Smooth muscle cell of the coronary artery (primary cell): ENCODE measurements at places on chromosomes 2 and 18. TPM values are rescaled to one million over a fixed set of nuclear protein-coding genes. Genes with fewer than 3 reads are reported as not detected.

The FEV gene
- total RNA-seq: not detected in 2 replicates

The TGFA gene
- total RNA-seq: 1.7 TPM in 1 of 2 replicates, not detected in the other

The SPEG gene
- 9.1 and 9.4 TPM in 2 replicates for total RNA-seq

The RAB17 gene
- 0.45 TPM in 1 of 2 replicates, not detected in the other for total RNA-seq

The UGT1A4 gene
- not detected in 2 replicates for total RNA-seq

The RBM43 gene
- total RNA-seq: 3.9 TPM in 2 replicates

The MARCHF4 gene
- total RNA-seq: 0.12 and 2.9 TPM in 2 replicates

The AQP4 gene
- not detected in 2 replicates for total RNA-seq
